ENCODE measurements at places on chromosomes 3 and 15. TPM values are rescaled to one million over a fixed set of nuclear protein-coding genes. Genes with fewer than 3 reads are reported as not detected.

GRCh38 chr15:70892912-70893560 lies 410 bp downstream of the LRRC49 start:
- DNase-seq: peak; percentile 70

- no peak for DNase-seq
Observed at GRCh38 chr3:150760431-150761200, 2.4 kb downstream of the SIAH2 start.

GRCh38 chr3:134239538-134239937 lies 11.1 kb downstream of the RYK start:
- peak; percentile 19 for DNase-seq

DNA sequence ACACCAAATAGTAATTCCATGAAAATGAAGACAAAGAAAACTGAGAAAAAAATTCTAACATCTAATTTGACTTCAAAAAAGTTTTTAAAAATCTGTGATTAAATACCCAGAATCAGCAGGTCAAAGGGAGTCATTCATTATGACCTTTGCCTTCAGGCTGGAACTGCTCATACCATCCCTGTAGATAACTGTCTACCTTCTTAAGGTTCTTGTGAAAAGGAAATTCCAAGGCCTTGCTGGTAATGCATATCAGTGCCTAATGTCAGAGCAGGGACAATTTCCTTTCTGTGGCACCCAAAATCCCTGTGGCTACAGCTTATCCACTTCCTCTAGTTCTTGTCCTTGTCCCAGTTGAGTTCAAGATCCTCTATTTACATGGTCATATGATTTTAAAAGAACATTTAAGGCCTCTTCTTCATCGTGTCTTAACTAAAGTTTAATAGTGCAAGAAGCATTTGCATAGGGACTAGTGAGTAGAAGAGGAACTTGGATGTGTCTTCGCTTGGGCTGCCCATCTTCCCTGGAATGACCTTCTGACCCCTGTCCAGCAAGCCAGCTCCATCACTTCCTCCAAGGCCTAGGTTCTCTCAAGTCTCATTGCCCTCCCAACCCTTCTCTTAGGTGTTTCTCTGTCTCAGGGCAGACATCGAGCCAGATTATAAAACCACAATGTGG lies 8.7 kb upstream of the PLCL2 start:
- no peak for DNase-seq

DNA sequence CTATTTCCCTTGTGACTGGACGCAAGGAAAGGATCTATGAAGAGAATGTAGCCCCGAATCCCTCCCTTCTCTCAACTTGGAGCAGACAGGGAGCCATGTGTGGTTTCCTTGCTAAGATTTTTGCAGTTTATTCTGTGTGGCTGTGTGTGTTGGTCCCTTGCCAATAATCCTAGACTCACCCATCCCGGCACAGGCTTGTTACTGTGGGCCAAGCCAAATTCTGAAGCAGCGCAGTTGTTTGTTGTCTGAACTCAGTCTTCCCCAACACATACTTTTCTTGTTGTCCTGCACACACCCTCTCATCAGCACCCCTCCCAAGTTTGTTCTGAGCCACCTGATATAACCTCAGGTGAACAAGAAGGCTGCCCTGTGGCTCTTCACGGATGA lies 193.3 kb upstream of the CTDSPL start:
- DNase-seq: peak; percentile 3

- no peak for DNase-seq
Observed at GRCh38 chr3:195129644-195130492, 141.1 kb downstream of the XXYLT1 start.

DNA sequence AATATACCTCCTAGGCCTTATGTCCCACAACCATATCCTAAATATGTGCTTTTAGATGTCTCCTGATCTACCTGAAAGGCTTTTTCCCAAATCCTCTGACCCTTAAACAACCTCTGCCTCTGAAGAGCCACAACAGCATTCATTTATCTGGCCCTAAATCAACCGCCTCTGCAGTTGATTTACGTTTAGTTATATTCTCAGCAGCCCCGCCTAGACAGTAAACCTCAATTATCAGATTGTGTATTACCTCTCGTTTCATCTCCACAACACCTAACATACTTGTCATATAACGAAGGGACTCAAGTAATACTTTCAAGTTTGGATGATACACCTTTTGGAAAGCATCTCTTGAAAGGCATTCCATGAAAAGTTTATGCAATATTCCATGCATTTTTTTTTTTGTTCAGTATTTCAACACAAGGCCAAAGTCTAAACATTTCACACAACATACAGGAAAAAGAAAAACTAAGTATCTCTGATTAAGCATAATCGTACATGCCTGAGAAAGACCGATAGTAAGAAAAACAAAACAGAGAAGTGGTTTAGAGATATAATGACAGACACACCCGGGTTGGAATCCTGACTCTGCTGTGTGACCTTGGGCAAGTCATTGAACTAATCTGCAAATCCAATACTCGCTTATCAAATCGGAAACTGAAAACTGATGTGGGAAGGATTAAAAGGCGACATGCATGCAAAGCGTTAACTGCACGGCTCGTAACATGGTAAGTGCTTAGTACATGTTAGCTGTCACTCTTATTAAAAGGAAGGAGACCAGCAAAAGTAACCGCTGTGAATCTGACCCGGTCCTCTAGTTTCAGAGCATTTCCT lies 778 bp downstream of the CRBN start:
- no peak for DNase-seq

Gene RTP1
- not detected for total RNA-seq

- DNase-seq: peak; percentile 35
Observed at GRCh38 chr3:15420871-15421270, 6.5 kb downstream of the METTL6 start.

GRCh38 chr3:53846134-53846850 lies at the start of the genes CHDH and IL17RB:
TSS of gene CHDH (minus strand) at chr3:53846419. CDS start at chr3:53824008, 22,411 bp downstream.
TSS of gene IL17RB (plus strand) at chr3:53846568. CDS start at chr3:53846589, 21 bp downstream.
- no peak for DNase-seq

Gene ADGRG7
- total RNA-seq: not detected

DNA sequence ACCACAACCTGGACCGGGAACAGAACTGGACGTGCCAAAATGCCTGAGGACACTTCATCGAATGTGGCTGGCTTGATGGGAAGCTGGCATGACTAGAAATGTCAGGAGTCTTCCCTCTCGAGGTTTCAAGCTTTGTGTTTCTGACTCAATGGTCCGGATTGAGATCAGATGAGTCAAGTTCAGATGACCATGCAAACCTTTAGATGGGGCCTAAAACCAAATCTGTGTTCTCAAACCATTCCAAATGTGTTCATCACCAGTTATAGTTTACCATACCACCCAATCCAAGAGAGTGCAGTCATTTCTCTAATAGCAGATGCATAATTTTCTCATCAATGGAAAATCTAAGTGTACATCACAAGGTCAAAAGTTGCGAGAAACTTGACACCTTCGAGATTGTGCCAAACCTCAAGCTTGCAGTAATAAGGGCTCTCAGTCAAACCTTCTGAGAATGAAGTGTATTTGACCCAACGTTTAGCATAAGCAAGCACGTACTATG lies 369.1 kb downstream of the RORA start:
- no peak for DNase-seq

Gene ZNF385D
- not detected for total RNA-seq

Gene TGM4
- under 0.01 TPM for total RNA-seq

DNA sequence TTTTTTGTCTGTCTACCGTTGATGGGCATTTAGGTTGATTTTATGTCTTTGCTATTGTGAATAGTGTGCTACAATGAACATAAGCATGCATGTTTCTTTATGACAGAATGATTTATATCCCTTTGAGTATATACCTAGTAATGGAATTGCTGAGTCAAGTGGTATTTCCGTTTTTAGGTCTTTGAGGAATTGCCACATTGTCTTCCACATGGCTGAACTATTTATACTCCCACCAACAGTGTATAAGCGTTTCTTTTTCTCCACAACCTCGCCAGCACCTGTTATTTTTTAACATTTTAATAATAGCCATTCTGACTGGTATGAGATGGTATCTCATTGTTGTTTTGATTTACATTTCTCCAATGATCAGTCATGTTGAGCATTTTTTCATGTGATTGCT lies 89.6 kb upstream of the GALNT15 start:
- DNase-seq: peak; percentile 58

DNA sequence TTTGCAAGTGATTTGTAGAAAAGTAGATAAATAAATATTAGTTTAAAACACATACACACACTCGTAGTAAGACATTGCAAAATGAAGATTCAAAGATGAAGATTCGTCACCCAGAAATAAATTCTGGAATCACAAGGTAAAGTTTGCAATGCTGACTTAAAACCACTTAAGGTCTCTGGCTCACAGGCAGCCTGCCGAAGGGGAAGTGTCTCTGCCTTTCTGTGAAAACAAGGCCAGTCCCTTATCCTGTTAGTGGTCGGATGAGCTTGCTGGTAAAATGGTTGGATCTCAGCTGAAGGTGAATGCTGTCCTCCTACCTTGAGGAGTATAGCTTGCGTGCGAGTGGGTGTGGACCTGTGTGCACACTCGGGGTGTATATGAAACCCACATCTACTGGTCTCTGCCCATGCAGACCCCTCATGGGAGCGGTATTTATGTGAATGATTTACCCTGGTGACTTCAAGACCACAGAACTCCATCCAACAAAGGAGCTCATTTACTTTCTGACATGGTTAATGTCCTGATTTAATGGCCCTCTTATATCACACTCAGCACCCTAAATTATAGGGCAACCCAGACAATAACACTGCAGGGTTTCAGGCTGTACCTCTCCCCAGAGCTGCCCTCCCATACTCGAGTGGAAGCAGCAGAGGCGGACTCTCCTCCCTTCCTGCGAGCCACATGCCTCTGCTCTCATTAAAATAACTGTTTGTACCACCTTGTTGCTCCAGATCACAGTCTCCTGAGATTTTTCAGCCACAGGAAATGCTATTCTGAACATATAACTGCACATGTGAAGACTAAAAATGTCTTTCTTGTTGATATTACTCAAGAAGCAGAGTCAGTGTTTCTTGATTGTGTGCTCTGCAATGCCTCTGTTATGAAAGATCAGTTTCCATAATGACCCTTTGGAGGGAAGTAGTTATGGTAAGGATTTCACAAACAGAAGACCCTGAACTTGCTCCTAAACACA lies 45.9 kb upstream of the ALDH1A3 start:
- DNase-seq: no peak

Gene KIF15
- total RNA-seq: 41.2 TPM

- no peak for DNase-seq
Observed at GRCh38 chr15:82802497-82802896, 3.4 kb downstream of the FSD2 start.

Gene CCDC13
- total RNA-seq: 0.48 TPM

Gene PPM1L
- total RNA-seq: 1.6 TPM

DNA sequence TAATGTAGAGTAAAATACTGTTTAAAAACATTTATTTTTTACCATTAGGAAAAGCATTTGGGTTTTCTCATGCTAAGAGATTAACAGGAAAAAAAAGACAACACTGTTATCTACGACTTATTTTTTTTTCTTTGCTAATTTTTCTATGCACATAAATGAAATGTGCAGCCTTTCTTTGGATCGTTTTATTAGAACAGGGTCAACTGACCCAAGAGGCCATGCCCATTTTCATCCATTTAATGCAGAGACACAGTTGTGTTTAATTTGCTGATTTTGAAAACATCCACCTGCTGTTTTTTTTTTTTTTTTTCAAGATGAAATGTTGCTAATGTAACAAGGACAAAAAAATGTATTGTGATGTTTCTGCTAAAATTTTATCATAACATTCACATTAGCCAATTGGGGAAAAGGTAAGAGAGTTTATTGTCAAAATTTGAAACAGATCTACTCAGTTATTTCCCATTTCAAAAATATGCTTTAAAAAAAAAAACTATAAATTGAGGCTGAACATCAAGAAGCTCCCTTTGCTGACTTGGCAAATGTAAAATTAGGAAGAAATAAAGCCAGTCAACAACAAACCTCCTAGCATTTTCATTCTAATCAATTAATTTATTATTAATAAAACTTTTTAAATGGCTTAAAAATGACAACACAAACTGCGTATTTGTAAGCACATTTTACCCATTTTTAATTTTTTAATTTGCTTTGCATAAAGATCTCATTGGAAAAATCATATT lies 485.2 kb downstream of the ROBO2 start:
- DNase-seq: no peak

DNA sequence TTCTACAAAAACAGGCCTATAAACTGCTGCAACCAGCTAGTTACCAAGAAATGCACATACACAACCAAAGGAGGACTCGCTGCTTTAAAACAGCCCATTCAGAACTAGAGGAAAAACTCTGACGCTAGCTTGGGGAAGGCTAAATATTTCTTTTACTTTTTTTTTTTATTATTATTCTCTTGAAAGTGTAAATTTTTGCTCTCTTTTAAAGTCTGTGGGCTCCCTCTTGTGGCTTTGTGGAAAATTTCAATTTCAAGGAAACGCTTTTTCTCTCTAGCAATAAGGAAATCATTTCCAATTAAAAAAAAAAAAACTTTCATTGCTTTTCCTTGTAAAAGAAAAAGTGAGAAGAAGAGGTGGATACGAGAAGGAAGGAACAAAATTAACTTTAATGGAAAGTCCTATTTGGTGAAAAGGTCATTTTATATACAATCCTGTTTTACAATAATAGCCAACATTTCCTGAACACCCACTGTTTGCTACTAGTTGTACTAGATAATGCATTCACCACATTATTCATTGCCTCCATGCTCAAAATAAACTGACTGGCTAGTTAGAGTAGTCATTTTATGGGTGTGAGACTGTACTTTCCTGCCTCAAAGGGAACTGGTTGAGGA lies 51.2 kb upstream of the SAMMSON start:
- peak; percentile 47 for DNase-seq

GRCh38 chr15:58611731-58612676 lies 137.5 kb downstream of the ADAM10 start:
- DNase-seq: no peak

- DNase-seq: peak; percentile 56
Observed at GRCh38 chr3:79086514-79086913, 681.3 kb downstream of the ROBO1 start.

Gene WWTR1
- 103 TPM for total RNA-seq

DNA sequence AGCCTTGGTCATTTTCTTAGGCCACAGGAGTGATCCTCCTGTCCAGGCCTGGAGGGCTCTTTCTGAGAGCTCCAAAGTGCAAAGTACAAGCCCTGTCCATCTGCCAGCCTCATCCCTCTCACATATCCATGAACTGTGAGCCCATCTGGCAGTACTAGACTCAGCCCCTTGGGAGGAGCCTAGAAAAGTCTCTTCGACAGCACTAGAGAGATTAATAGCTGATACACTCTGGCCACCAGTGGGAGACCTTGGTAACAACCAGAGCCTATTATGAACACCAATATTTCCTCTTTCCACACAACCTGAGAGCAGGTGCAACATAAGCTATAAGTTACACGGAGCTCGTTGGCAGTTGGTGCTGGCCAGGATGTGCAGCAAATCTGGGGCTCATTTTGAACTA lies 59.5 kb upstream of the DCLK3 start:
- no peak for DNase-seq

- DNase-seq: no peak
Observed at GRCh38 chr15:80685628-80686027, 9.5 kb upstream of the ABHD17C start.

Measured in RPMI7951 (cell line).